NCI-H1048 (cell line): ENCODE measurements at places on chromosomes 4 and X.
A peak's percentile ranks its signal among the peaks of the same experiment; 100 is the strongest.

- no peak for DNase-seq
Observed at GRCh38 chr4:70844180-70844579, 4.5 kb upstream of the GRSF1 start.

DNA sequence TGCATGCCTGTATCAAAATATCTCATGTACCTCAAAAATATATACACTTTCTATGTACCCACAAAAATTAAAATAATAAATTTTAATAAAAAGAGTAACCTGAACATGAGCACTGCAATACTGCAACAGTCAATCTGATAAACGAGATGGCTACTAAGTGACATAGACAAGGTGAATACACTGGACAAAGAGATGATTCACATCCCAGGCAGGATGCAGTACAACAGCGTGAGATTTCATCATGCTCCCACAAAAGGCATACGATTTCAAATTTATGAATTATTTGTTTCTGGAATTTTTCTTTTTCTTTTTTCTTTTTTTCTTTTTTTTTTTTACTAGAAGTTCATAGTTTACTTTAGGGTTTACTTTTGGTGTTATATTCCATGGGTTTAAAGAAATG is 12.2 kb upstream of the FGF16 start:
- no peak for DNase-seq

GRCh38 chrX:5876984-5877596 is 351.6 kb downstream of the NLGN4X start:
- no peak for DNase-seq

GRCh38 chrX:24696294-24696693 is 2.6 kb downstream of the POLA1 start:
- DNase-seq = no peak

GRCh38 chrX:40933132-40933705 is 152.0 kb upstream of the USP9X start:
- DNase-seq = no peak

- DNase-seq = peak; percentile 66
Observed at GRCh38 chr4:129362691-129363274, 266.8 kb downstream of the C4orf33 start.

GRCh38 chrX:1009771-1010170 is 202.7 kb downstream of the CRLF2 start:
- DNase-seq = no peak

DNA sequence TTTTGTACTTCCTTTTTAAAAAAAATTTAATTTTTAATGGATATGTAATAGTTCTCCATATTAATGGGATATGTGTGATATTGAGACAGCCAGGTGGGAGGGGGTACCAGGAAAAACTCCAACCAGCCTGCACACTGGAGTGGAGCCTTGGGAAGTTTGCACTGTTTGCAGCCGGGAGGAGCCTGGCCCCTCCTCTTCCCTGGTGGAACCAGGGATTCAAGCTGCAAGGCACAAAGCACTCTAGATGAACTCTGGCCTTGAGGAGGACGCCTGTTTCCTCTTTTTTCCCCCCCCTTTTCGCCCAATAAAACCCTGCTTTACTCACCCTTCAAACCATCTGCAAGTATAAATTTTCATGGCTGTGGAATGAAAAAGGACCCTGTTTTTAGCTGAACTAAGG is 48.2 kb upstream of the GC start:
- no peak for DNase-seq

DNA sequence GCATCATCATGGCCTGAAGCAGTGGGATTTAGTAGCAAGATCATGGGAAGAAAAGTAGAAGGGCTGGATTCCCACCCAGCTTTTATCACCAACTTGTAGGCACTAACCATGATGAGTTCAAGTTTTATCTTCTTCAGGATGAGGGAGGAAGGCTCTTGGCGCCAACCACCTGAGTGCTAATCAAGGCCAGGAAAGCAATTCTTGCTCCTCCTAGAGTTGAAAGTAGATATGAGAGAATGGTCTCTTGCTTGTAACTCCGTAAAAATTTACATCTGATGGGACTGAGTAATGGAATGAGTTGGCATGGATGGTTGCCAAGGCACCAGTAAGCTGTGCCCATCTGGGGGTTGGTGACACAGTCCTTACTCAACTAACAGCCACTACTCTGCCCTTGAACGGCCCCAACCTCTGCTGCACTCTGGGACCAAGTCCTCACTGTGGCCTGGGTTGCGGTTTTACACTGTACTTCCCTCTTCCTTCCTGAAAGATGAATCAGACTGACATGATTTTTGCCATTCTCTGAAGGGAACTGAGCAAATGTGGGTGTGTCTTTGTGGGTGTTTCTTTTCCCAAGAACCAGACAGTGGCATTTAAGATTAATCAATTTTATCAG is 39.4 kb upstream of the NDP start:
- no peak for DNase-seq

GRCh38 chr4:151895671-151896070 is 134.9 kb upstream of the GATB start:
- DNase-seq = no peak
